ENCODE measurements at places on chromosomes 4 and X.
A peak's percentile ranks its signal among the peaks of the same experiment; 100 is the strongest.

GRCh38 chrX:22314692-22315091 lies 42.0 kb downstream of the CBLL2 start:
- no peak for DNase-seq

DNA sequence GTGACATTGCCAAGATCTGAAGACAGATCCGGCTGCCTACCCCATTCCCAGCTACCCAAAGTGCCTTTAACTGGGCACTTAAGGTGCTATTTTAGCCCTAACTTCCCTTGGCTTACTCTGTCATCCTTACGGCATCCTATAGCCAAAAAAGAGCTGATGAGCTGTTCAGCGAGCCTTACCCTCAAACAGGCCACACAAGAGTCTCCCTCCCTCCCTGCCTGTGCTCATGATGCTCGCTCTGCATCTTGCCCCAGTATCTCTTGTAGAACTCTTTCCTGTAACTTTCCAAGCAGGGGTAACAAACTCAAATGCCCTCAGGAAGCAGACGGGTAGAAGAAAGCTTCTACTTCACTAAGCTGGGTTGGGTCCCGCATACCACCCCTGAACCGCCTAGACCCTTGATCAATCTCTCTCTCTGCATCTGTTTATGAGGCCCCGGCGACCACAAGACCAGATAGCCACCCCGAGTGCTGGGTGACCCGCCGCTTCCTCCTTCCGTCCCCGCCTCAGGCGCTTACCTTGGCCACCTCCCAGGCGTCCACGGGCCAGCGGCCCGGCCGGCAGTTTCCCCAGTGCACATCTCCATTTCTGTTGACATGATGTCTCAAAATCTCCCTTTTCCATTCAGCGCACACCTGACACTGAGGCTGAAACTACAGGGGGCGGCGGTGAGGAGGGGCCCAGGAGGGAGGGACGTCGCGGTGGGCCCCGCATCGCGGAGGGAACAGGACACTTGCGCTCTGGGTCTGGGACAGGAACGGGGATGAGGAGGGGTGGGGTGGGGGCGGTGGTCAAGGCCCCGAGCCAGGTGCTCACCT lies 663 bp downstream of the CXorf38 start:
- peak; percentile 11 for DNase-seq

DNA sequence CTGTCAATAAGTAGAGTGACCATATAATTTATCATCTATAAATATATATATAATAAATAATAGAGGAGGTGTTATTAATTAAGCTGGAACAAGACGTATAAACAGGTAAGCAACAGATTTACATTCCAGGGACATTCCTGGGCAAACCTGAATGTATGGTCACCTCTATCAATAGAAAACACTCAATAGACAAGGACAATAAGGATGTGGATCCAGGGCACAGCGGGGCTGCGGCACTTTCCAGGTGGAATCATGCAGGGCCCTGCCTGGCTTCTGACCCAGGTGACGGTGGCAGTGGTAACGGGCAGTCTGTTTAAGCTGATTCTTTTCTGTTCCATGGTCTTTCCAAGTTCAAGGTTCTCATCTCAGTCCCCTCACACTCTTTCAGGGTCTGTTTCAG lies 22.5 kb downstream of the ENPEP start:
- no peak for DNase-seq

DNA sequence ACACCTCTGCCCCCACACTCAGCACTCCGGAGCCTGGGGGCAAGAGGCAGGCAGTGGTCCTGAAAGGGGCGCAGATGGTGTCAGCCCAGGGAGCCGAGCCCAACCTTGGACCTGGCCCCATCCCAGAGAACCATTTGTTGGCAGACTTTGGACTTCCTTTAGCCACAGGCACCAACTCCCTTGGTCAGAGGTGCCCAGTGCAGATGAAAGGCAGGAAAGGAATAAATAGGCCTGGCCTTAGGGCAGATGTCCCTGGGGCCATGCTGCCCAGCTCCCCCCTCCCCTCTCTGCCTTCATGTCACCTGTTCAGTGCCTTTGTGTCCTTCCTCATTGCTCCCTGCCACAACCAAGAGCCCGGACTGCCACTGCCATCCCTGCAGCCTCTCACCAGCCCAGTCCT lies 52.8 kb downstream of the SEL1L3 start:
- DNase-seq, result no peak

DNA sequence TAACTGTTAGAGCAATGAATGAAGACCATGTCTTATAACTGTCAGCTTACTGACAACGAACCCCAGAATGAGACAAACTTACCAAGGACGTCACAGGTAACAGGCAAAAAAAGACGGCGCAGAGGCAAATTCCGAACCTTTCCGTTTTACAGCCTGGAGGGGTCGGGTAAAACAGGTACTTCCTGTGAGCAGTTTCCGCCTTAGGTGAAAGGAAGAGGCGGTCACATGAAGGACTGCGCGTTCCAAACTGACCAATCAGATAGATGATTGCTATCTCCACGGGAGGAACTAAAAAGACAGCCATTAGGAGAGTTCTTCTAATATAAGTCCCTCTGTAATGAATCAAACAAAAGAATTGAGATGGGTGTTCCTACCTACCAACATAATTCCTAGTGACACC lies at the start of gene COX7B2:
Gene COX7B2, minus strand, starts transcription at position 168 of the 400 bp plus-strand sequence. CDS start 174,053 bp downstream, outside the sequence.
- no peak for DNase-seq

DNA sequence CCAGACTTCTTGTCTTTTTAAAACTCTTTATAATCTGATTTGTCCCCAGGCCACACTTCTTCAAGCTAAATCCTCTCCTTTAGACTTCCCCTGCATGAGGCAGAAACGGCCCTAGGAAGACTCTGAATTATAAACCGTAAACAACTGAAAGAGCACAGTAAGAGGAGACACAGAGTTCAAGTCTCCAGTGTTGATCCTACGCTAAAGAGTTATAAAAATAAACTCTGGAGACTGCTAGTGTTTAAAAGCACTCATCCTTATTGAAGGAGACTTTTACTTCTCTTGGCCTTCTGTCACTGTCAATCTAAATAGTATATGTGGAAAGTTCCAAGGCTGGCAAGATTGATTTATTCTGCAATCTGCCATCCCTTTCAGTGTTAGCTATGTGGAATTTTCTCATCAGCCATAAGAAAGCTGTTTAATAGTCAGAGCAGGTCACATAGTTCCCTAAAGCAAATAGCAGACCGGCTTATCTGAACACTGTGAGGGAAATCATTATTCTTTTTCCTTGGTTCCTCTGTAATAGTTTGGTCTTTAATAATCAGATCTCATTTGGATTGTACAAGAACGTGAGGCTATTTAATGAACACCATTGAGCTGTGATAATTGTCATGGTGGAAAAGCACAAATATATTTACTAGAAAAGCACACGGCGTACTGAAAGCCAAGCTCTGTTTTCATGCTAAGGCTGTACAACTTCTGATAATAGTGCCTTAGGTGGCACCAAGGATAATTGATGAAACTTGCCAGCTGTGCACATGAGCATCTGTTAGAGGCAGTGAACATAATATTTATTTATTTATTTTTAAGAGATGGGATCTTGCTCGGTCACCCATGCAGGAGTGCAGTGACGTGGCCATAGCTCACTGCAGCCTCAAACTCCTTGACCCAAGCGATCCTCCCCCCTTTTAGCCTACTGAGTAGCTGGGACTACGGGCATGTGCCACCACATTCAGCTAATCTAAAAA lies 157.7 kb downstream of the CEP135 start:
- DNase-seq, result no peak

- DNase-seq, result no peak
Measured at GRCh38 chrX:133412246-133412645, 3.0 kb downstream of the GPC4 start.

- DNase-seq, result no peak
Measured at GRCh38 chrX:119095936-119096335, 23.1 kb downstream of the CT47C1 start.

DNA sequence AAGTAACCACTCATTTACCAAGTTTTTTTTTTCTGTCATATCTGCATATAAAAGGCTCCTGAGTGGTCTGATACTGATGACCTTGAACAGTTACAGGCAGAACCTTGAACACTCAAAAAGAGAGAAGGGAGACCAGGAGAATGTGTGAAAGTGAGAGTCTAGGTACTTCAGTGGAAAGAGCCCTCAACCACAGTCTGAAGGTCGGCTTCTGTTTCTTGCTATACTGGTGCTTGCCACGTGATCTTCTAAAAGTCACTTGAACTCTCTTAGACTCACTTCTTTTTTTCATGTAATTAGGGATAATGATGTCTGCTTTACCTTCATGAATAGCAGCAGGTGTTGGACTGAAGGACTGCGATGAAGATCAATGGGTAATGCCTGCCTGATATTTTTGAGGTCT lies 22.8 kb downstream of the GABRB1 start:
- no peak for DNase-seq

DNA sequence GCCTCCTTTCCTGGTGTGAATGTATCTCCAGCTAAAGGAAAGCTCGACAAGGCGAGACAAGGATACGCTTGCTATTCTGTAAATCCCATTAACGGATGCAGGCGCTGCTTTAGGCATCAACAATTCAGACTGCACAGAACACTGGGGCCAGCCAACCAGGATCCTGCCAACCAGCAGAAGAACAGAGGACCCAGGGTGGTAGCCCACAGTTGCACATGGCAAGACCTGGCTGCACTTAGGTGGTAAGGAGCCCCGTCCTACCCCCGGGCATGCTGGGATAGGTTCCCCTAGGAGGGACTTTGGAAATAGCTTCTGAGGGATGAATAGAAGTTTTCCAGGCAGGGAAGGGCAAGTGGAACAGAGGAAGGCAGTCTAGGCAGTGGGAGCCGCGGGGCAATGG lies 20.7 kb downstream of the PSAPL1 start:
- no peak for DNase-seq

DNA sequence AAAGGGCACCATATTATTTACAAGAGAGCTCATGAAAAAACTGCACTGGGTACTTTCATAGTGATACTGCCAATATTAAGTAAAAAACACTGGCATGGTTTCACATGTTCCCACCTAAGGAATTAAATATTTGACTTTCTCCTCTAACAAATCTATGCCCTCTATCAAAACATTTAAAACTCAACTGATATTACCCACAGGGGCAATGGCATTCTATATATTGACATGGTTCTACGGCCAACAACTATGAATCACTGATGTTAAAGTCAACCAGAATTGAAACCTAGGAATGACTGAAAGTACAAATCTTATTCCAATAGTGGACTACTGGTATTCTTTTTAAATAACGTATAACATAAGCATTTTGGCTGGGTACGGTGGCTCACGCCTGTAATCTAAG lies 28.2 kb downstream of the PHKA2 start:
- DNase-seq, result no peak

GRCh38 chr4:161359491-161359890 lies 804.3 kb downstream of the FSTL5 start:
- DNase-seq, result no peak

- no peak for DNase-seq
Measured at GRCh38 chr4:169795585-169795984, 37.8 kb upstream of the HPF1 start.

DNA sequence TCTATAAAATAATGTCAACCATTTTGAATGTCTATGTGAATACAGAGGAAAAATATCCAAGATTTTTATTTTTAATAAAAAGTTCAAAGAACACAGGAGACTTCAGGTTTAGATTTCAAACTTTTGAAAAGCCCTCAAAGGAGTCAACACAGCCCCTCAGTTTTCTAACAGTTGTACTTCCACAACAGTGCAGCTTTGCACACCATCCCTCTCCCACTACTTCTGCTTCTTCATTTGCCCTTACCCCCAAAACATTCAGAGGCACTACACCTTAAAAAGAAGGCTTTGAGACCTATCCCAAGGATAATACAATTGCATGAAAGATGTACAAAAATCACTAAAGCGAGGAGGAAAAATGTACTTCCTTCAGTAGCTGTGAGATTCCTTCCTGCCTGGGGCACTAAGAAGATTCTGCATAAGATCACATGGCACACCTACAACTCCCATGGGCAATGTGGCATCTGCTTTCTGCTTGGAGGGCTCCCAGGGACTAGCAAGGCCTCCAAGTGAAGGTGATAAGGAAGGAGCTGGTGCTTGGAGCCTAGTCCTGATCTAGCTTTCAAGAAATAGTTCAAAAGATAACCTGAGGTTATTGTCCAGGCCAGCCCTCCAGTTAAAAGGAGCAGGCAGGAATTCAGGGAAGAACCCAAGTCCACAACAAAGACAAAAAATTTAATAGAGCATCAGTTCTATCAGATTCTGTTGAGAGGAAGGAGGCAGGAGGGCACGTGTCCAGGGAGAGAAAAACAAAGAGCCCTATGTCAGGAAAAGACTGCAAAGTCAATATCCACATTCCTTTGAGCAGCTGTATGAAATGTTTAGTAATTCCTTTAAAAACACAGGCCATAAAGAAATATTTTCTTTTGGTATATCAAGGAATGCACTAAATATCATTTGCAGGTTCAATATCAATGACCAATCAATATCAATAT lies 19.1 kb downstream of the ARAP2 start:
- no peak for DNase-seq

- no peak for DNase-seq
Measured at GRCh38 chrX:9642270-9642995, 123.2 kb downstream of the GPR143 start.

GRCh38 chr4:55183926-55184599 lies 58.7 kb upstream of the KDR start:
- no peak for DNase-seq

- DNase-seq, result no peak
Measured at GRCh38 chr4:188299161-188299560, 159.9 kb downstream of the TRIML1 start.

All from effector memory CD4-positive, alpha-beta T cell (primary cell).